Activated B cell treated with CpG ODN at 0.5 μM for 24 hours (primary cell): ENCODE measurements at places on chromosomes 2 and 18. TPM values are rescaled to one million over a fixed set of nuclear protein-coding genes. Genes with fewer than 3 reads are reported as not detected.
A peak's percentile ranks its signal among the peaks of the same experiment; 100 is the strongest.

Gene CYP27C1
- total RNA-seq: not detected in 2 replicates

Gene NT5C1B
- not detected in 2 replicates for total RNA-seq

DNA sequence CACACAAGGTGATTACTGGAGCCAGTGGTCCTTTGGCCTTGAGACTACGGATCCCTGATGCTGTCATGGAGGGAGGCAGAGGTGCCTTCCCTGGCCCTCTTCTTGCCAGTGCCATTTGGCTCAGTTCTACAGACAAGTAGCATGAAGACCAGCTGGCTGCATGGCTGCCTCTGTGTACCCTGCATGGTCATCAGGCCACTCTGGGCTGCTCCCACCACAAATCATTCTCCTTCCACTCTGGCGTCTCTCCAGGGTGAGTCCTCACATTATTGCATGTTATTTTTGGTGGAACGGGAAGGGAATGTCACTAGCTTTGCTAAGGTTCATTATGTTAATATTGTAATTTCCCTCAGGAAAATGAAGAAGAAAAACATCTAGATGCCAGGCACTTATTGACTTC lies 229.8 kb downstream of the VAPA start:
- no peak for DNase-seq

DNA sequence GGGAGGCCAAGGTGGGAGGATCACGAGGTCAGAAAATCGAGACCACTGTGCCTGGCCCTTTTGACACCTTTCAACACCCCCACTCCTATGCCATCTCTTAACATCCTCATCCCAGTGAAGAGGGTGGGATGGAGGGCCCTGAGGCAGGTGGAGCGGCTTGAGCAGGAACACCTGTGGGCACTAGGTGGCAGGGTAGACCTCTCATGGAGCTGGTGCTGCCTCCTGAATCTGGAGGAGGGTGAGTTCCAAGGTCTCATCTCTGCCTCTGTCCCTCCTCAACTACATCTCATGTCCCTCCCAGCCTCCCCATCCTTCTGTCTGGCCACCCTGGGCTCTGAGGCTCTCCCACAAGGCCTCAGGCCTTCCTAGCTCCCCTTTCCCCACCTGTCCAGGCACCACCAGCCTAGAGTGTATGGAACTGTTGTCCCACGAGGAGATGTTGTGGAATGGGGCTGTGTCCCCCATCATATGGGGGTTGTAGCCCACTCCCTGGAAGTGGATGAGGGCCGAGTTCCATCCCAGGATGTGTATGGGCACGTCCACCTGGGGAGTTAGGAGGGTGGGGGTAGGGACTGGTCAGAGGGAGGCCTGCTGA lies 17.0 kb upstream of the CRYBA2 start:
- DNase-seq: no peak

- DNase-seq: no peak
Observed at GRCh38 chr2:221596192-221596591, 24.1 kb upstream of the EPHA4 start.

DNA sequence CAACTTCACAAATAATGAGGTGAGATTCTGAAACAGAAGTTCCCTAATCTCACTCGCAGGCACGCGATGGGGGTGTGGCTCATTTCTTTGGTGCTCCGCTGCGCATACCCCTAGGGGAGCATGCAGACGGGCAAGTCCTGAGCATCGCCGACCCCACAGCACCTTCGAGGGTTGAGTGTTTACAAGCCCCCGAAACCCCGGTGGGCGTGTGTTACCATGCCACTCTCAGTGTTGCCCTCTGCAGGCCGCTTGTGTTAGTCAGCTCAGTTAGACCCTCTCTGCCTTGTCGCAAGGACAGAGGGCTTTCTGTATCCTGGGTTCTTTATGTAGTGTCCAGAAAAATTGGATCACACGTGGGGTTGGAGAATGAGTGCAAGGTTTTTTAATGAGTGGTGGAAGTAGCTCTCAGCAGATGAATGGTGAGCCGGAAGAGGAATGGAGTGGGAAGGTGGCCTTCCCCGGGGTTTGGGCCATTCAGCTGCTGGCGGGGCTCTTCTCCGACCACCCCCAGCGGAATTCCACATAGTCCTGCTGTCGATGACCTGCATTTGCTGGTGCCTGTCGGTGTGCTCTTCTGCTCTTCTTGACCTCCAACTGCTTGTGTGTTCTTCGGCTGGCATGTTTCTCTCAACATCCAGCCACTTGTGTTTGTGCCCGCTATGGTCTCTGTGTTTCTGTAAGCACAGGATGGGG lies 191.3 kb downstream of the RPRM start:
- no peak for DNase-seq

DNA sequence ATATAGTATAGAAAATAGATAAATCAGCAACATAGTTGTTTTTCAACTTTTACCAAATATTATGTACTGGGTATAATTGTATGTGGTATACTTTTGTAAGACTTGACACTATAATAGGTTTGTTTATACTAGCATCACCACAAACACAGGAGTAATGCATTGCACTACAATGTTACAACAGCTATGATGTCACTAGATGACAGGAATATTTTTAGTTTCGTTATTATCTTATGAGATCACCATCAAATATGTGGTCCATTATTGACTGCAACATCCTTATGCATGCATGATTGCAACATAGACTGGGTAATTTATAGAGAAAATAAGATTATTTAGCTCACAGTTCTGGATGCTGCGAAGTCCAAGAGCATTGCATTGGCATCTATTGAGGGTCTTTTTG lies 678.4 kb upstream of the ZNF804A start:
- DNase-seq: no peak

- no peak for DNase-seq
Observed at GRCh38 chr18:60180671-60181070, 191.9 kb downstream of the MC4R start.

GRCh38 chr2:60413814-60414168 lies 139.7 kb downstream of the BCL11A start:
- peak; percentile 41 for DNase-seq
